T-helper 2 cell (primary cell): ENCODE measurements at places on chromosomes 11 and 22.

DNA sequence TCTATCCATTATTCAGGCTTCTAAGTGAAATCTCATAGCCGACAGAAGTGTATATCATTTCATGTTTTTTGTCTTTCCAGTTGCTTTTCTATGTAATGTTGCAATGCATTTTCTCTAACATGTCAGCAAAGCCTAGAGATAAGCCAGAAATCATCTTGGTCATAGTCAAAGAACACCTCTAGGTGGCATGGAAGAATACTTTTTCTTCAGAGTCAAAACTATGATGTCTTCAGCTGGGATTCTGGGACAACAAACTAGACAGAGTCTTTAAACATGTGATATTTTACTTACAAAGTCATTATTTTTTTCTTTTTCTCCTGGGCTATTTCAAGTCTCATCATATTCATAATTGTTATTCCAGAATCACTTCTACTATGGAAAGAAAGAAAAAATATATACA, 4.4 kb downstream of the GAS2 start:
- no peak for DNase-seq

DNA sequence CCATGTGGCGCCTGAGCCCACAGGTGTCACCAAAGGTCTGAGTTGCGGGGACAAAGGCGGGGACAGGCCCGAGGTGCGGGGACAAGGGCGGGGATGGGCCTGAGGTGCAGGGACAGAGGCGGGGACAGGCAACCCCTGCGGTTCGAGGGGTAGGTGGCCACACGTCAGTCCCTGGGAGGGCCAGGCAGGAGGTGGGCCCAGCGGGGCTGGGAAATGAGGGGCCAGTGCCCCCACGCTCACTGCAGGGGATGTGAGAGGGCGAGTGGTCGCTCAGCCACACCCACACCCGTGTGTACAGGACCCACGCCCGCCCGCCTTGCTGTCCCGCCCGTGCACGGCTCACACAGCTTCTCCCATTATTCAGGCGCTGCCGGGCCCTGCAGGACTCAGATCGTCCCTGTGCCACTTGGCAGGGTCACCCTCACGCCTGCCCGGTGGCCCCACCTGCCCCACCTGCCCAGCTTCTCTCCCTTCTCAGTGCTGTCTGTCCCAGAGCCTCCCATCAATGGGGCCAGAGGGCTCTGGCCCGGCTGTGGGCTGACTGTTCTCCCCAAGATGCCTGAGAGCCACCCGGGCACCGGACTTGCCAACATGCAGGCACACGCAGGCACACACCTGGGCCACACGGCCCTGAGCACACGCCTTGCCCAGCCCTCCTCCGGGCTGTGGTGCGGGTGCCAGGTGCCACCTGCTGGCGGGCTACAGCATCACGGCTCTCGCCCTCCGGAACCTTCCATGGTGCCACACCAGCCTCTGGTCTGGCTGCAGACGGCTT, 14.2 kb upstream of the MUC6 start:
- DNase-seq, result peak; percentile 47

DNA sequence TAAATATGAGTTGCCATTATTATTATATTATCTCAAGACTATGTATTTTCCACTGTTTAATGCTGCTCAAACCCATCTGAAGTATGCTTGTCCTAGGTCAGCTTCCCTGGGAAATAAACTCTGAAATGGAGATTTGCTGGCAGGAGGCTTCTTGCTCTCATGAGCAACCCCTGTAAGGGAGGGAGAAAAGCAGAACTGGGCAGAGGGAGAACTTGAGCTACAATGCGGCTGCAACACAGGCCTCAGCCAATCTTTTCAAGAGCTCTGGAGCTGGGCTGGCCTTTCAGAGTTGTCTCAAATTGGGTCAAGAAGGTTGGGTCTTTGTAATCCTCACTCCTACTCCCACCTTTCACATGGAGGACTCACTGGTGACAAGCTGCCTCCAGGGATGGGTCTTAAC, 412.6 kb downstream of the TENM4 start:
- DNase-seq, result no peak

GRCh38 chr22:32722441-32722840, 79.1 kb upstream of the TIMP3 start:
- no peak for DNase-seq

- no peak for DNase-seq
Observed at GRCh38 chr22:19933341-19934241, 8.0 kb upstream of the COMT start.

- no peak for DNase-seq
Observed at GRCh38 chr22:35712672-35713071, 5.0 kb upstream of the APOL5 start.

- DNase-seq, result no peak
Observed at GRCh38 chr11:26254378-26254777, 77.6 kb upstream of the ANO3 start.

DNA sequence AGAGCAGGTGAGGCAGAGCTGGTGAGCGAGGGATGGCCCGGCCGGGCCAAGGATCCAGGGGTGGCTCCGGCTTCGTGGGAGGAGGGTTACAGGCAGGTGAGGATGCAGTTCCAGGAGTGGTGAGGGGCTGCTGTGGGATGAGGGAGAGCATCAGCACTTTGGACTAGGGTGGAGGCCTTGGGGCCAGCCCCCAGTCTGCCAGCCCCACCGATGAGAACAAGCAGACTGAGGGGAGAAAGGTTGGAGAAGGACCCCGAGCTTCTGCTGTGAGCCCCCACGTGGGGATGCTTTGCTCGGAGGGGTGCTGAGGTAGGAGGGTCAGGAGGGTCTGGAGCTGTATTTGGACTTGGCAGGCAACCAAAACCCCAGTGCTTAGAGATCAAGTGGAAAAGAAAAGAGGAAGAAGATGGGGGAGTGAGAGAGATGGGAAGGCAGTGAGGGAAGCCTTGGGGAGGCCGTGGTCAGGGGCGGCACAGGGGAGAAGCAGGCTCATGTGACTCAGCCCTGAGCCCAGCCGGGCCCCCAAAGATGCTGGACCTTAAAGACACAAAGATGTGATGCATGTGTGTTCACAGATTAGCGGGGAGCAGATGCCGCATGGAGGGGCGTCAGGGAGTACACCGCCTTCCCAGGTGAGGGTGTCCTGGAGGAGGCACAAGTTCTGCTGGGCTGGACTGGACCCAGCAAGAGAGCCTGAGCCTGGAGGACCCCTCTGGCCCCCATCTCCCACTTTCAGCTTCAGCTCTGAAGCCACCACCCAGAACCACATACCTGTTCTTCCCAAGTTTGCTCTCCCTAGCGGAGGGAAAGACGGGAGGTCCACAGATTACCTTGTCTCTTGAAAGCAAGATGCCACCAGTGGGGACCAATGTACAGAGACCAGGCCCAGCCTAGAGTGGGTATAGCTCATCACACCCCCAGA, 91.3 kb downstream of the CDKN1C start:
- DNase-seq, result no peak

GRCh38 chr11:101397979-101398378, 185.8 kb downstream of the TRPC6 start:
- DNase-seq, result no peak

DNA sequence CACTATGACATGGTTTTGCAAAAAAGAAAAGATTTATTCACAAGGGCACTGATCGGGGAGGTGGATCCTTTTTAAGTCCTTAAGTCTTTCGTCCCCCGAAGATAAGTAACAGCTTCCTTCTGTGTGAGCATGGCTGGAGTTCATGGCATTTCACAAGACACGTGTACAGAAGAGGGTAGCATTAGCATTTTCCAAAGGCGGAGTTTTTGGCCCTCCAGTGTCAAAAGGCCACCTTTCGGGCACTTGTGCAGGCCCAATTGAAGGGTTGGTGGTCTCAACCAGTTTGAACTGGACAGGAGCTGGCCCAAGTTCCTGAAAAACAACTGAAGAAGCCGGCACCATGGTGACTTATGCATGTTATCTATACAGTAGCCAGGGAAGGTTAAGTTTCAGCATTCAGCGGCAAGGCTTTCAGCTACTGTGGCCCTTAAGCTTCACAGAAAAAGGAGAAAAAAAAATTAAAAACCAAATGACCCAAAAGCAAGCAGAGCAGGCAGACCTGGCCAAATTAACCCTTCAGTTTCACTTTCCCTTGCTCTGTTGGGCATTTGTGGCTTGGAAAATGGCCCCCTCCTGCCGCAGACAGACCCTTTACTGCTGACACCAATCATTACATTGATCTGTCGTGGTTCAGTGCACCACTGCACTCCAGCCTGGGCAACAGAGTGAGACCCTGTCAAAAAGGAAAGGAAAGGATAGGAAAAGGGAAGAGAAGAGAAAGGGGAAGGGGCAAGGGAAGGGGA, 18.7 kb downstream of the ZNF74 start:
- no peak for DNase-seq

DNA sequence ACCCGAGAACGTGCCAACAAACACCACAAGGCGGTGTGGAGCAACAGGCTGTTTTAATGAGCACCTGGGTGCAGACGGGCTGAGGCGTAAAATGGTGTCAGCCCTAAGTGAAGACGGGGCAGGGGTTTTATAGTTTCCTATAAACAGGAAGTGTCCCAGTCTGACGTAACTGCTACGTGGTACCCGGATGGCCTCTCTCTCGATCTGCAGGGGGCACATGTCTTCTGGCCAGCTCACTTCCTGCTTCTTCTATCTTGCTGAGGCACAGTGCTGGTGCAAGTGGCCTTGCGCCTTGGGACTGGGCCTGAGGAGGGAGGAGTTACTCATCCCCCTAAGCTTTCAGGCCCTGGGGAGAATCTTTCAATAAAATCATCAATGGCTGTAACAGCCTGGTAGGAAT, 20.9 kb downstream of the OOSP3 start:
- no peak for DNase-seq

DNA sequence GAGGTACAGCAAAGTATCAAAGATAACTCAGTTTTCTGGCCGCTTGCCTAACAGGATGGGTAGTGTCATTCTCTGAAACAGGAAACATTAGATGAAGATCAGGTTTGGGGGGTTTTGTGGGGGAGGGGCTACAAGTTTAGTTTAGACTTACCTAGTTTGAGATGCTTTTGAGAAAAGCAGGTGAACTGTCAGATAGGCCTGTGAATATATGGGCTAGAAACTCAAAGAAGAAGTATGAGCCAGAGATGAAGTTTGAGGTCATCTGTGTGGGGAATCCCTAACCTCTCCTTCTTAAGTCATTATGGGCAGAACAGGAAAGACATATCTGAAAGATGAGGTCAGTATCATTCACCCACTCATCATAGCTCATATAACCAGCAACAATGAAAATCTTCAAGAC, 11.9 kb downstream of the HOATZ start:
- DNase-seq, result no peak

DNA sequence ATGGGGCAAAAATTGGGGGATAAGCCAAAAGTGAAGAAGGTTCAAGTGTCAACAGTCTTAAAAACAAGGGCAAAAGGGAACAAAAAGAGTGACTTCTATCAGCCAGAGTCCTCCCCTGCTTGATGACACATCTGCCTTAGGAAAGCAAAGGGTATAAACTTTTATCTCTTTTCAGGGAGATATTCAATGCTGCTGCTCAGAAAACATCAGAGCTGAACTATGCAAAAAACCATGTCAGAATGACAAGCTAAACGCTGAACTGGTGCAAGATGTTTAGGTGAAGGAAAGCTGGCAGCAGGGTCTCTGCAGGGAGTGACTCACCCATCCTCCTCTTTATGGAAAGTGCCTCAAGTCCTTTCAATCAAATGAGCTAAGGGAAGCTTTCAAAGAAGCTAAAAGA, 24.7 kb downstream of the ALG9 start:
- no peak for DNase-seq

DNA sequence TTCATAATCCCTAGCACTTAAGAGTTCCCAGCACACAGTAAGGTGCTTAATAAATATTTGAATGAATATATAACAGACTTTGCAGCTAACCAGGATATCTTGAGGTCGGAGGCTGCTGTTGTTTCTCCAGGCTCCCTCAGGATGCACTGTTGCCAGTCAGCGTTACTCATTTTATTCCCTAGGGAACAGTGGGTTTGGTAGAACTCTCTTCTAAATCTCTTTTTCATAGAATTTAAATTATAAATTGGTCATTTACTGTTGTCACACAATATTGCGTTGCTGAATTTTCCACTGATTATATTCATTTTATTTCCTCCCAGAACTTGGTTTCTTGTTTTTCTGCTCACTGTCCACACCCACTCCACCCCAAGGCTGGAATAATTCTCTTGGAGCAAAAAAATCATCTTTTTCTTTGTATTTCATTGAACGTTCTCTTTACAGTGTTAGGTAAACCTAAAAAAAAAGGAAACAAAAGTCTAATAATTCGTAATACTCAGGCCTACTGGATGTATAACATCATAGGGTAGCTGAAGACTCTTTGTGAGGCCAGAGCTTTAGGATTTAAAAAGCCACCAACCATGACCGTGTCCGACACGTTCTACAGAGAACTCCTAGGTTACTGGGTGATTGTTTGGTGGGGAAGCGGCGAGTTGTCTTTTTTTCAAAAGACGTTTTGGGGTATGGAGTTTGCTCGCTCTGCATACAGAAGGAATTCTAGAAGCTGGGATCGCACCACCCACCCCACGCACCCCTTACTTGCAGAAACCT, 766 bp upstream of the CAPRIN1 start:
- no peak for DNase-seq

- no peak for DNase-seq
Observed at GRCh38 chr22:25153961-25154666, 45.5 kb upstream of the CRYBB3 start.

DNA sequence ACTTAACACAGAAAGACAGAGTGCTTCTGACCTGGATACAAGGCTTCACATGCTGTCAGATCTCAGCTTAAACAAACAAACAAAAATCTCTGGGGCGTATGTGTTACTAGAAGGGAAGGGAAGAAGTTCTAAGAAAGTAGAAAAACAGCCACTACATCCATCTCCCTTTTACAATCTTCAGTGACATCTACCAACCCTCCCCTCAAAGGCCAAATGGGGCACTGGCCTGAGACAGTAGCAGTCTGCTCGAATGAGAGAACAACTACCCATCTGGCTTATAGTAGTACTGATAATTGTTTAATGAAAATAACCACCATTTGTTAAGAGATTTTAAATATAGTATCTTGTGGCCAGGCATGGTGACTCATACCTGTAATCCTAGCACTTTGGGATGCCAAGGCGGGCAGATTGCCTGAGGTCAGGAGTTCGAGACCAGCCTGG, 29.4 kb downstream of the CCDC83 start:
- no peak for DNase-seq

DNA sequence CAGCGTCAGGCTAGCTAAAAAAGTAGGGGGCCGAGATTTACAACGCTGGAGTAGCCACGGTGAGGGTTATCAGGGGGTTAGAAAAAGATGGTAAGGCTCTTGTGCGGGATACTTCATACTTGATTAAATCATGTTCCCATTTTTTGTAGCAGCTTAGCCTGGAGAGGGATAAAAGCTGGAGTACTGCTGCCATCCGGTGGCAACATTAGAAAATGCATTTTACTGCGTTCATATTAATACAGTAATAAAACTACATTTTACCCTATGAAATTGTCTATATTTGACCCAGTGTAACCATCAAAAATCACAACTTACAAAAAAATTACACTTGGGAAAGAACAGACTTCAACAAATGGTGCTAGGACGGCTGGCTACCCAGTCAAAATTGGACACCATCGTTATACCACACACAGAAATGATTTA, 17.3 kb downstream of the RPUSD4 start:
- DNase-seq, result no peak

DNA sequence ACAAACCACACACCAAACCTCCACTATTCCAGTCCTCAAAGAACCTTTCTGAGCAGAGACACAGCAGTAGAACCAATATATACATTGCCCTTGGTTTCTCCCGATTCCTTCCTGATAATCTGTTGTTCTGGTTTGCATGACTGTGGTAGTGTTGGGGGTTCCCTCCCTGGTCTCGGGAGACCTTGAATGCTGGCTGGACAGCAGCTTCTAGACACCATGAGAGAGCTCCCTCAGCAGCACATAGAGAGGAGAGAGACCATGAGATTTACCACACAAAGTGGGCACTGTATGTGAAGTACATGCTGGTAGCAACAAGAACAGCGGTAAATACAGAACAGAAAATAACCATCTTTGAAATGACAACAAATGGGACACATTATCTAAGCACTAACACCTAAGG, 2.6 kb downstream of the C11orf91 start:
- DNase-seq, result no peak
